COR-L47 (cell line): ENCODE measurements at places on chromosomes 13 and 19.
A peak's percentile ranks its signal among the peaks of the same experiment; 100 is the strongest.

DNA sequence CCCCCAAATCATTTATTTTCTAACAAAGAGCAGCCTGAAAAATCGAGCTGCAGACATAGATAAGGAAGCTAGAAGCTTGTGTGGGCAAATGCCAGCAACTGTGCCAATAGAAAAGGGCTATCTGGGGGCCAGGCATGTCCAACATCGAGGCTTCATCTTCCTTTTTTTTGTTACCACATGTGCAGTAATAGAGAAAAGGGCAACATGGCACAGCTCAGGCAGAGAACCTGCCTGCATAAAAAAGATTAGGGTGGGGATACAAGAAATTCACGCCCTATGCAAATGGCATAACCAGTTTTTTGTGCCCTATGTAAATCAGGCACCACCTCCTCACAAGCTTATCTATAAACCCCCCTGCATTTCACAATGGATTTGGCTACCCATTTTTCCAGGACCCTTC lies 60.4 kb upstream of the ABCC4 start:
- DNase-seq, result no peak

DNA sequence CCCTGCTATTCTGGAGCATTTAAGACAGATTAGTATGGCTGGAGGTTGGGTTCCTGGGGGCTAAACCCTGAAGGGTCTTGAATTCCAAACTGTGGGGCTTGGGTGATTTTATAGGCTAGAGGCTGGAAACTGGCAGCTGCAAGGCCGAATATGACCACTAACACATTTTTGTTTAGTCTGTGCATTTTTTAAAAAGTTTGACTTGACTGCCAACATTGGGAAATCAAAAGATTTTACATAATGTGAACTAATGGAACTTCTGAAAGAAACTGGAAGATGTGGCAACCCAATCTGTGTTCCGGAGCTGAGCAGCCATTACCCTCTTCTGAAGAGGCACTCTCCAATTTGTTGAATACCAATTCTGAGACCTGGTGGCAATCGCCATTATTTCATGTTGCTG lies 5.1 kb downstream of the ZNF784 start:
- no peak for DNase-seq

DNA sequence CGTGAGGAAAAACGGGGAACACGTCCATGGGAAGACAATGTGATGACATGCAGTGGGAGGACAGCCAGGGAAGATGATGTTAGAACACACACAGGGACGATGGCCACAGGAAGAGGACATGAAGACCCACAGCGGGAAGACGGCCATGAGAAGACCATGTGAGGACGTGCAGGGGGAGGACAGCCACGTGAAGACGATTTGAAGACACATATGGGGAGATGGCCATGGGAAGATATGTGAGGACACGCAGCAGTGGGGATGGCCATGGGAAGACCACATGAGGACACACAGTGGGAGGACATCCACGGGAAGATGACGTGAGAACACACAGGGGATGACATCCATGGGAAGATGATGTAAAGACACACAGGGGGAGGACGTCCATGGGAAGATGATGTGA lies 83.8 kb downstream of the UQCRFS1 start:
- DNase-seq, result no peak

- no peak for DNase-seq
These were observed 24.0 kb upstream of the ANKRD10 start for GRCh38 chr13:110938662-110939421.

DNA sequence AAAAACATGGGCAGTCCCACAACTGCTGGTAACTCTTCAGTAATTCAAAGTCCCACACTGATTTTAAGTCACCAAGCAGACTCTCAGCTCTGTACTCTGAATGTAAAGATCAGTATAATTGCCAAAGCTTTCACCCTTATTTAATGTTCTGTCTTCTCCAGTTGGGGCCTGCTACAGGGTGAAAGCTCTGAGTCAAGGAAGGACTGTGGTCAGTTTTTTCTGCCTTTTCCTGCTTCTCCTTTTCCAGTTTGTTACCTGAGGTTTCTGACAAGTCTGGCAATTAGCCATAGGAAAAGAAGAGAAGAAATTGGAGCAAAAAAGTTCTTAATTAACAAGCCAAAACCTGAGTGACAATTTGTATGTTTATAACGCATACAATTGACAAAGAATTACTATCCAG lies 279.3 kb downstream of the RBM26 start:
- no peak for DNase-seq

DNA sequence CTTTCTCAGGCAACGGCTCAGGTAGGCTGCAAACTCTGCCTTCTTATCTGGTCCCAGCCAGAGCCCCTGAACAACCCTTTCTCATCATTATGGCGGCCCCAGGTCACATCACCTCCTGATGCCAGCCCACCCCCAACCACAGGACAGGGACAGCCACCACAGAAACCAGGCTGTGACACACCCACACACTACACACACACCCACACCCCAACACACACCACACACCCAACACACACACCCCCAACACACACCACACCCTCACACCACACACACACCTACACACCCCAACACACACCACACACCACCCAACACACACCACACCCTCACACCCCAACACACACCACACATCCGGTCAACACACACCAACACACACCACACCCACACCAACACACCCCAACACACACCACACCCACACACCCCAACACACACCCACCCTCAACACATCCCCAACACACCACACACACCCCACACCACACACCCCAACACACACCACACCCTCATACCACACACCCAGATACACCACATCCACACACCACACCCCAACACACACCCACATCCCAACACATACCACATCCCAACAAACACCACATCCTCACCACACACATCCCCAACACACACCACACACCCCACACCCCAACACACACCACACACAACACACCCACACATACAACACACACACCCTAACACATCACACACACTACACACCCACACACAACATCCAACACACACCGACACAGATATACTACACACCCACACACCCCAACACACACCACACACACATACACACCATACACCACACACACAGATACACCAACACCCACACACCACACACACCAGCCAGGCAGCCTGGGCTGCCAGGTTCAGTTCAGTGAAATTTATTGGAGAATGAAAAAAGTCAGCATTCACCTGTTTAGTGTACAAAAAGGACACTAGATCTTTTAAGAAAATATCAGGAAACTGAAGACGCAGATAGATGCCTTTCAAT lies 4.2 kb upstream of the ISYNA1 start:
- no peak for DNase-seq

DNA sequence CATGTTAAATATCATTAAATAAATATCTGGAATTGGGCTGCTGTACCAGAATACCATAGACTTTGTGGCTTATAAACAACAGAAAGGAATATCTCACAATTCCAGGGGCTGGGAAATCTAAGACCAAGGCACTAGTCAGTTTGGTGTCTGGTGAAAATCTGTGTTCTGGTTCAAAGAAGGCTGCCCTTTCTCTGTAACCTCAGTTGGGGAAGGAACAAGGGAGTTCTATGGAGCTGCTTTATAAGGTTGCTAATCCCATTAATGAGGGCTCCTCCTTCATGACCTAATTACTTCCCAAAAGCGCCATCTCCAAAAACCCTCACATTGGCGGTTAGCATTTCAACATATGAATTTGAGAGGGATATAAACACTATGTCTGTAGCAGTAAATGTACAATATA lies 480.9 kb downstream of the GPC5 start:
- DNase-seq, result no peak

- no peak for DNase-seq
These were observed 15.2 kb downstream of the INTS6 start for GRCh38 chr13:51437550-51438127.

- no peak for DNase-seq
These were observed 31.3 kb downstream of the TEX26 start for GRCh38 chr13:30963791-30964190.

- DNase-seq, result peak; percentile 5
These were observed 15.3 kb upstream of the ADPRHL1 start for GRCh38 chr13:113468472-113469201.

DNA sequence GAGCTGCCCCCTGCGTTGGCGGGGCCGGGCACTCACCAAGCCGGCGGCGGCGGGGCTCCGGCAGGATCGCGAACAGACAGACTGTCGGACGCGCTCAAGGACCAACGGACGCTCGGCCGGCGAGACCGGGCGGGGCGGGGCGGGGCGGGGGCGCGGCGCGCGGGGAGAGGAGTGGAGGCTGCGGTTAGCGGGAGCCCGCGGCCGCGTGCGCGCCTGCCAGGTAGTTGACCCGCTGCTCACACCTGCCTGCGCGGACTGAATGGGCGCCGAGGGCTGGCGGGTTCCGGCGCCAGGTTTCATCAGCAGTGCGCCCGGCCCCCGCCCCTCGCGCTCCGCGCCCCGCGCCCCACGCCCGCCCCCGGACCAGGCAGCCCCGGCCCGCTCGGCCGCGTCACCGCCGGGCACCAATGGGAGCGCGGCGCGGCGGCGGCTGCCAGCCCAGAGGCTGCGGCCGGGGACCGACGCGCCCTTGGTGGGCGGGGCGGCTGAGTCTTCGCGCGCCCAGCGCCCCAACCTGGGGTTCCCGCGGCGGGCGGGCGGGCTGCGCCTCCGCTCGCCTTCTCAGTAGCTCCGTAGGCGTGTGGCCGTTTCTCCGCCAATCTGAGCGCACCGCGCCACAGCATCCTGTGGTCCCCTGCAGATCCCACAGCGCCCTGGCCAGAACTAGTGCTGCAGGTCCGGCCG lies at the start of gene SLC7A1:
SLC7A1 (minus strand) TSS at position 309 of the 684 bp plus-strand sequence. CDS start 59,500 bp downstream, outside the sequence.
- peak; percentile 95 for DNase-seq

GRCh38 chr13:111047326-111047725 lies 67.8 kb upstream of the ARHGEF7 start:
- no peak for DNase-seq

DNA sequence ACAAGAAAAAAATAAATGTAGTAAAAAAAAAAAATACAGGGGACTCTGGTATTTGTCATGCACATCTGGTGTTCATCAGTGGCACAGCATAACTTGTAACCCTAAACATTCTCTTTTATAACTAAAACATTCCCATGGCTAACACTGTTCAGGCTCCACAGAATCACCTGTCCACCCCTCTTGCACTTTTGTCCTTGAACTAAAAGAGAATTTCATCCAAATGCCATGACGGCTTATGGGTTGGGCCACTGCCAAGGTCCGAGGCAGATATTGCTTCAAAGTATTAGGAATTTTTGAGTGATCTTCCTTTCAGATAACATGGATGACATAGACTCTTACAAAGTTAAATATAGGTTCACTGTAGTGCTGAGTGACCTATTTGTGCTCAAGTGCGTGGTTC lies 25.7 kb upstream of the SERP2 start:
- no peak for DNase-seq

DNA sequence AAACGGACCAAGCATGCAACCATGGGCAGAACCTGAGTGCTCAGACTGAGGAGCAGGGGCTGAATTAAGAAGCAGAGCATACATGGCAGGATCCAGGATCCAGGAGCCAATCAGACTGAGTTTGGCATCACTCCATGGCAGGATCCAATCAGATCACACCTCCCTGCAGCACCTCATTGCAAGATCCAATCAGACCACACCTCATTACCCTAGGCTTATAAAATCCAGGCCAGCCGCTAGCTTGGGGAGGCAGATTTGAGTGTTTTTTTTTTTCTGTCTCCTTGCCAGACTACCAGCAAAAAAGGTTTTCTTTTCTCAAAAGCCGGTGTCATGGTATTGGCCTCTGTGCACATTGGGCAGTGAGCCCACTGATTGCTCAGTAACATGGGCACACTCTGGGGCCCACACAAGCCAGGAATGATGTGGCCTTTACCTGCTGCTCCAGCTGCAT lies 127.9 kb upstream of the GJB6 start:
- DNase-seq, result no peak

DNA sequence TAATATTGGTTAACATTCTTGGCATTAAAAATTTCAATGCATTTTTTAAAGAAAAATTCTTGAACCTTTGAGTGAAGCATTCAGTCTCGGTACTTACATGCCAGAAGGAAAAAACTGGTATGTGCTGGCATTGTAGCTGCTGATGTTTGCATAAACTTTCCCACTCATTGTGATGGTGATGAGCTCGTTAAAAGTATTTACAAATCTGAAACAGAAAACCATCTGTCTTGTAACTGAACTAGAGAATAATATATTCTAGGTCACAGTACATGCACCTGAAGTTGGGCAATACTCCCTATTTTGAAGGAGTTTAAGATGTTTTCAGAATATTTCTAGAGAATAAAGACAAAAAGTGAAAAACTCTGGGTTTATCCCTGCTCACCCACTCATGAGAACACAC lies 64.1 kb downstream of the SLC15A1 start:
- no peak for DNase-seq

GRCh38 chr13:107678075-107678689 lies 537.2 kb downstream of the LIG4 start:
- no peak for DNase-seq

DNA sequence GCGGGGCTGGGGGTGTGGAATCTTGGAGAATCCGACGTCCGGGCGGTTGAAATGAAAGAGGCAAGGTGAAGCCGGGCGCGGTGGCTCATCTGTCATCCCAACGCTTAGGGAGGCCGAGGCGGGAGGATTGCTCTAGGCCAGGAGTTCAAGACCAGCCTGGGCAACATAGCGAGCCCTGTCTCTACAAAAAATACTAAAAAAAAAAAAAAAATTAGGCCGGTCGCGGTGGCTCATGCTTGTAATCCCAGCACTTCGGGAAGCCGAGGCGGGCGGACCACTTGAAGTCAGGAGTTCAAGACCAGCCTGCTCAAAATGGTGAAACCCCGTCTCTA lies 225 bp upstream of the GARIN5A start:
- DNase-seq, result no peak

- DNase-seq, result no peak
These were observed 33.8 kb upstream of the NDFIP2 start for GRCh38 chr13:79447141-79447540.

GRCh38 chr19:44765033-44765948 lies 12.4 kb upstream of the CBLC start:
- no peak for DNase-seq
